ENCODE measurements at places on chromosomes 6 and 20. TPM values are rescaled to one million over a fixed set of nuclear protein-coding genes. Genes with fewer than 3 reads are reported as not detected.

NT5E gene
- total RNA-seq = 43.8 TPM

MMP24 gene
- 0.88 TPM for total RNA-seq

CFAP61 gene
- not detected for total RNA-seq

PSORS1C2 gene
- not detected for total RNA-seq

APOM gene
- 1.2 TPM for total RNA-seq

NRSN1 gene
- not detected for total RNA-seq

MAP1LC3A gene
- 36.1 TPM for total RNA-seq

GINS1 gene
- total RNA-seq = 0.69 TPM
